ENCODE measurements at places on chromosomes 11 and 22. TPM values are rescaled to one million over a fixed set of nuclear protein-coding genes. Genes with fewer than 3 reads are reported as not detected.

- DNase-seq = no peak
Measured at GRCh38 chr22:39416319-39416718, 16.7 kb downstream of the TAB1 start.

DNA sequence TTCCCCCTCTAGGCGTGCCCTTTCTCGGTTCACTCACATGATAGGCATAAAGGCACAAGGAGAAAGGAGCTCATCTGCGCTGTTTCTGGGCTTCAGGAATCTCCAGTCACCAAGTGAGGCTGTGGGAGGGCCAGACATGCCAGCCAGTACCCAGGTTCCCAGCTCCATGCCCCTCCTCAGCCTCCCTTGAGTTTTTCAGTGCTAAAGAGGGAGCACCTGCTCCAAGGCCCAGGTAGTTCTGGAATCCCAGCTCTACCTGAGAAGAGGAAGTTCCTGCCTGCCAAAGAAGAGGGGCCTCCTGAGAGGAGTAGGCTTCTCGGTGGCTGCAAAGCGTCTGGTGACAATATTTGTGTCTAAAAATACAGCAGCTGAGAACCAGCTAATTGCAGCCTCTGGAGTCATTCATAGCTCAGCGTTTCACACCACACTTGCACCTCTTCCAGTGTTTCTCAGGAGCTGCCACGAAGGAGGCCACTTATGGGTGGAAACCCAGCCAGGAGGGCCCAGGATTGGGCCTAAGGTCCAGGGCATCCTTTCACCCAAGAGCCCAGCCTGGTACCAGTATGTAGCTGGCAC is 197.4 kb downstream of the TRIM29 start:
- DNase-seq = no peak

DNA sequence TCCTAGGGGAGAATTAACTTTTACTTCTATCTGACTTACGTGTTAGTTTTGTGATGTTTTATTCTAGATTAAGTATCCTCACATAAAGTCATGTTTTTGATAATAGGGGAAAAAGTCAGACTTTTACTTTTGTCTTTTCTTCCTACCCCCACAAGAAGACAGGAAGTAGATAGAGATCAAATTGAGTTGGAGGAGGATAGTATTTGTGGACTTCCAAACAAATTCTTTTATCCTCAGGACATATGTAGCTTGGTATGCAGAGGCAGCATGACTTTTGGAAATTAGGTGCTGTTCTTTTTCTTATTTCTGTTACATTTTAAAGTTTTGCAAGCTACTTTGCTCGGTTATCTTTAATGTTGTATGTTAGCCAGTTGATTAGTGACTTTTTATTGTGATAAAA is 61.4 kb downstream of the MTMR3 start:
- DNase-seq = no peak

Gene APOL5
- total RNA-seq = not detected

DNA sequence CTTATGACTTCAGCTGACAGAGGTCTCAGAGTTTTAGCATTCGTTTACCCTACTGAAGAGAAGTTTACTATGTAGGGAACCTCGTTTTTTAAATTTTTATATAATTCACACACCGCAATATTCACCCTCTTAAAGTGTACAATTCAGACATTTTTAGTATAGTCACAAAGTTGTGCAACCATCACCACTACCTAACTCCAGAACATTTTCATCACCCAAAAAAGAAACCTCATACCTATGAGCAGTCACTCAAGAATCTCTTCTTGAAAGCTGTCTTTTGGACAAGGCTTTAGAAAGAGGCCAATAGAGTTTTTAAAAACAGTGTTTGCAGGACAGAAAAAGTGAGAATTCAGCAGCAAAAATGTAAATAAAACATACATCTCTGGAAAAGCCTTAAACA is 39.5 kb upstream of the CLNS1A start:
- no peak for DNase-seq
